PC-3 (cell line): ENCODE measurements at places on chromosomes 6 and 20. TPM values are rescaled to one million over a fixed set of nuclear protein-coding genes. Genes with fewer than 3 reads are reported as not detected.

DNA sequence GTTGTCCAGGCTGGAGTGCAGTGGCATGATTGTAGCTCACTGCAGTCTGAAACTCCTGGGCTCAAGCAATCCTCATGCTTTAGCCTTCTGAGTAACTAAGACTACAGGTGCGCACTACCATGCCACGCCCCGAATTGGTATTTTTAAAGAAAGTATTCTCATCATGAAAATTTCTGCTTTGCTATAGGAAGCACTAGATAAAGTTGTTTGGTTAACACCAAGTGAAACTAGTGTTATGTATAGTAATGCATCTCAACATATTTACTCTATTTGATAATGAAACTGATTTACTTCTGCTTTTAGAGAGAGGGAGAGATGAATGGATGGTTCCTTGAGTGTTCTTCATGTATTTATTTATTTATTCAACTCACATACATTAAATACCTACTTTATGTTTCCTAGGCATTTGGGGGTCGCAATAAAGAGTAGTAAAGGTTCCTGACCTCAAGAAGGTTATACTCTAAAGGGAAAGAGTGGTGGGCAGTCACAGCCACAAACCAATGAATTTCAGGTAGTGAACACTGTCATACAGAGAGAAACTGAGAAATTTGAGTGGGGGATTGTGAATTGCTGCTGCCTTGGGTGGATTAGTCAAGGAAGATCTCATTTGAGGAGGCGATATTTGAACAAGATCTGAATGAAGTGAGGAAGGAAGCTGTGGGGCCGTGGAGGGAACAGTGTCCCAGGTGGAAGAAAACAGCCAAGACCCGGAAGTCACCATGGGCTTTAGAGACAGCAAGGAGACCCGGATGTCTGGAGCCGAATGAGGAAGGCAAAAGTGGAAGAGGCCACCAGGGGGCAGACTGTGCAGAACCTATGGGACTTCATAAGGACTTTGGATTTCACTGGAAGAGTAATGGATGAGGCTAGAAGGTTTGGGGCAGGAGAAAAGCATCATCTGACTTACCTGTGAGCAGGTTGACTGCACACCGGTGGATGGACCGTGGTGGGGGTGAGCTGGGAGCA is 185.6 kb downstream of the TSHZ2 start:
- peak; percentile 82 for DNase-seq

DNA sequence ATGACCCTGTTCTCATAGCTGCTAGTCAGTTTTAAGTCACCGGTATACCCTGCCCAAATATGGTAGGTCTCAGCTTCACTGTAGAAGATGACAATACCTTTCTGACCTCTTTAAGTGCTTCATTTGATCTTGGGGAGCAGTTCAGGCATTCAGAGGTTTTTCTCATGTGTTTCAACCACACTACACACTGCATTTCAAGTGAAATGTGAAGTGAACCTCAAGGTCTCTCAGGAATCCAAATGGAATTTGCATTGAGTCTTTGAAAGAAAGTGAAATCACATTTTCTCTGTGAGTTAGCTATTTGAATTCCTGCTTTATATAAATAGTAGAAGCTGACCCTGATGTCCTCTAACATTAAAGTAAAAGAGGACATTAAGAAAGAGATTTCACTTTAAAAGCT is 461.6 kb downstream of the ADGRB3 start:
- DNase-seq = no peak

DNA sequence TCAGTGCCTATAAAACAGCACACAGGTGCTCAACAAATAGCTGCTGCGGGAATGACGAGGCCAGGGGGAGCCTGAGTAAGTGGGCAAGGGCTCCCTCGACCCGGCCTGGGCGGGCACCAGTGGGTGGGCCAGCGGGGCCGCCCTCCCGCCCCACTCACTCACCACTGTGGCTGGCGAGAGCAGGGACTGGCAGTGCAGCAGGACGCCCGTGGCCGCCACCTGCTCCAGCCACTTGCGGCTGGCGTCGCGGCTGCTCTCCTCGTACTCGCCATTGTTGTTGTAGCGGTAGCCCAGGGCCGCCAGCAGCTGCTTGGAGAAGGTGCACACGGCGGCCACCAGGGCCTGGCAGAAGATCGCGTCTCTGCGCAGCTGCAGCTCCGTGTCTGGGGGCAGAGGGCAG is 191.5 kb downstream of the PREX1 start:
- DNase-seq = no peak

- DNase-seq = no peak
Measured at GRCh38 chr6:111012143-111012452, 30.3 kb downstream of the RPF2 start.

DNA sequence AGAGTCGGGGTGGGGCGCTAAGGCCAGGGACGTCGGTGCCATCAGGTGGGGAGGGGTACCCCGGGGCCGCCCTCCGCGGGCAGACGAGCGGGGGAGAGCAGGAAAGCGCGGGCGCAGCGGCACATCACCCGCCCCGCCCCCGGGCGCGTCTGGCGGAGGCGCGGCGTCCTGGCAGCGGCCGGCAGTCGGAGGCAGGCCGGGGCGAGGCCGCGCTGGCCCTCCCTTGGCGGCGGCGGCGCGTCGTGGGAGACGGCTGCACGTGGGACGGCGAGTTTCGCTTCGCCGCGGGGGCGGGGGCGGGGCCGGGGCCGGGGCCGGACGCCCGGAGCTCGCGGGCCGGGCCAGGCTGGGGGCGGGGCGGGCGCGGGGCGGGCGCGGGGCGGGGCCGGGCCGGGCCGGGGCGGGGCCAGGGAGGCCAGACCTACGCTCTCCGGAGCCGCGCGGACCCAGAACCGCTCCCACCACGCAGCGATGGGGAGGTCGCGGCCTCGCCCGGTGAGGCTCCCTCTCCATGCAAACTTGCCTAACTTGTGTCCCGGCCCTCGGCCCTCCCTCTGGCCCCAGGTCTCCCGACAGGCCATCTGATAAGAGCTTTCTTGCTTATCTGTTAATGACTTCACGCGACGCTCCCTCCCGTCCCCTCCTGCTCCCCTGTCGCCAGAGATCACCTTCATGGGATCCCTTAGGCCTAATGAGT is 12.5 kb downstream of the ITPR3 start:
- peak; percentile 49 for DNase-seq

DNA sequence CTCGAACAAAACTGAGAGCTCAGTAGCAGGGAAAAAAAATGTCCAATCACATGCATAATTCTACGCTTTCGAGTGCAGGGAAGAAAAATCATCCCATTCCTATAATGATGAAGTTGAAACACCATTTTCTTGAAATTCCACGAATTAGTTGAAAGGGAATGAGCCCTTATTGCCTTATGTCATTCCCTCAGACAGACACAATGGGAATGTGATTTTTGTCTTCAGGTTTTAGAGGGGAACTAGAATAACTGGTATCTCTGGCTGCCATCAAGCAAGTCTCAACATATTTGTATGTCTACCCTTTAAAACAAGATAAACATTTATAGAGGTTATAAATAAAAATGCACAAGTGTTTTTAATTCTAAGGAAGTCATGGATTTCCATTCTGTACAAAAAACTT is 87.9 kb downstream of the KIF13A start:
- DNase-seq = no peak

DNA sequence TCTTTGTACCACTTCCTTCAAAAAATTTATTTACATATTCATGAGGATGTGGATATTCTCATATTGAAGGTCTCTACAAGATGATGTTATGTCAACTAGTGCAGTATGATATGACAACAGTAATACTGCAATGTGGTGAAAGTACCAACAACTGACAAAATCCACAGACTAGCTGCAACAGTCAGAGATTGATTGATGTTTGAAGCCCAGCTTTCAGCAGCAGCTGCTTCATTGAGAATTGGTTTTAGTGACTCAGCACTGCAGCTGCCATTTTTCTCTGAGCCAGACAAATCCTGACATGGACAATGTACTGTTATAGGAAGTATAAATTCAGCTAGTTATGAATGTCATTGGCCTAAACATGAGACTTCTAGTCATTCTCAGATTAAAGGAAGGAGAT is 53.8 kb downstream of the PKIB start:
- DNase-seq = no peak

GRCh38 chr20:39700528-39700927 is 738.4 kb downstream of the DHX35 start:
- no peak for DNase-seq

GRCh38 chr20:63749597-63750508 is 10.3 kb downstream of the SLC2A4RG start:
- no peak for DNase-seq

DNA sequence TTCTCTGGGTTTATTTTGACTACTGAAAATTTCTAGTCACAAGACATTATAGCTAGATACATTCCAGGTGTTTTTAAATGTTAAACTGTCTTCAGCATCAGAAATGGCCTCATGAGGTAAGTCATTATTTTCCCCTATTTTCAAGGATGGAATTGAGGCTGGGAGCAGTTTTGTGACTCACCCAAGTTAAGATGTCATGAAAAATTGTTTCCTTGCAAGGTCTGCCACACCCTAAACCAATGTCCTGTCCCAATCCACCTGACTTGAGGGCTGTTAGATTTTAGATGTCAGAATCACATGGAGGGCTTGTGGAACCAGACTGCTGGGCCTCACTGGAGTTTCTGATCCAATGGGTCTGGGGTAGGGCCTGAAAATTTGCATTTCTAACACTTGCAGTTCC is 16.9 kb downstream of the SLC22A3 start:
- peak; percentile 50 for DNase-seq

- no peak for DNase-seq
Measured at GRCh38 chr20:62507991-62508640, 32.3 kb upstream of the GATA5 start.

- DNase-seq = no peak
Measured at GRCh38 chr6:145367149-145367548, 368.2 kb downstream of the EPM2A start.

DNA sequence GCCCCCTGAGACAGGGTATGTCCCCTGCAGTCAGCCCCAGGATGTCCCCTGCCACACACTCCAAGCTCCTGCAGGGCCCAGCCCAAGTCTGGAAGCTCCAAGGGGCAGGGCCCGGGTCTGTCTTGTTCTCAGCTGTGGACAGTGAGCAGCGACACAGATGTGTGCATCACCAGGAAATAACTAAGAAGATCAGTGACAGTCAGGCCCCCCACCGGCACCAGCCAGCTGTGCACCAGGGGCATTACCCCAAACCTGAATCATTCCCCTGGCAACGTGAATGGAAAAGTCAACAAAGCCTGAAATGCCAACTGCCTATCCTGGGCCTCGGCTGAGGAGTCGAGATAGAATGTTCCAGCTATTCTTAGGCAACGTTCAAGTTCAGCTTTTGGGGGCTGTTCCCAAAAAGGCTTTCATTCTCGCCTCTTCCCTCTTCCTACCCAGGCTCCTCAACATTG is 105.0 kb downstream of the PREX1 start:
- peak; percentile 51 for DNase-seq

- DNase-seq = no peak
Measured at GRCh38 chr20:35903843-35904242, 50.5 kb downstream of the SCAND1 start.

DNA sequence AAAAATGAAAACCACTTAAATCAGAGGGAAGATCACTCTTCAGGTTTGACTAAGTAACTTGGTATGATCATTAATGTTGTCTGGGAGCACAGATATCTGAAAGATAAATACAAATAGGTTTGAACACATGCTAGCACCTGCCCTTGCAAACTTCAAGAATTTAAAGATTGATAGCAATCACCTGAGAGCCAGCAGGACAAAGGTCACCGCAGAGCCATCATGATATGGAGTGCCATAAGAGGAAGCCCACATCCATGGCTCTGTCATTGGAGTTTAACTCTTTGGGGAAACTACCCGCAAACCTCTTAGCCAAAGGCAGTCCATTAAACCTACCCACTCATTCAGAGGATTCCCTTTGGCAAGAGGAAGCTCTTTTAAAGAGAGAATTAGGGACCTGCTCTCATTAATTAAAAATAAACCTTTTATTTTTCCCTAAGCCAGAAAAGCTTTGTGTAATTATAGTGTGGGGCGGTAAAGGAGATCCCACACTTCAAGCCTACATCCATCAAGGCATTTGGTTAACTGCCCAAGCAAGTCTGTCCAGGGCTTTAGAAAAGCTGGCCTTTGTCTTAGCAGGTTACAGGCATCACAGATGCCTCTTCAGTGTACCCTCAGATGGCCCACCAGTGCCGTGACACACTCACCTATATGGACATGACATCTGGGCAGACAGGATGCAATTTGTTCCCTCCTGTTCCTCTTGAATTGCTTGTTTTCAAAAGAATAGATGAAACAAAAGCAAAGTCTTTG is 73.0 kb downstream of the SASH1 start:
- DNase-seq = no peak

- no peak for DNase-seq
Measured at GRCh38 chr6:18441251-18441979, 54.3 kb downstream of the RNF144B start.

- no peak for DNase-seq
Measured at GRCh38 chr20:13092111-13092510, 83.3 kb downstream of the SPTLC3 start.

Gene EFCAB8
- not detected in 2 replicates for total RNA-seq

Gene MBOAT1
- 8.4 and 10.3 TPM in 2 replicates for total RNA-seq

Gene MROH8
- 0.58 and 0.98 TPM in 2 replicates for total RNA-seq

Gene GPX5
- not detected in 2 replicates for total RNA-seq

Gene RBBP8NL
- 9.3 and 9.4 TPM in 2 replicates for total RNA-seq
